ENCODE measurements at places on chromosomes 2 and 18.

DNA sequence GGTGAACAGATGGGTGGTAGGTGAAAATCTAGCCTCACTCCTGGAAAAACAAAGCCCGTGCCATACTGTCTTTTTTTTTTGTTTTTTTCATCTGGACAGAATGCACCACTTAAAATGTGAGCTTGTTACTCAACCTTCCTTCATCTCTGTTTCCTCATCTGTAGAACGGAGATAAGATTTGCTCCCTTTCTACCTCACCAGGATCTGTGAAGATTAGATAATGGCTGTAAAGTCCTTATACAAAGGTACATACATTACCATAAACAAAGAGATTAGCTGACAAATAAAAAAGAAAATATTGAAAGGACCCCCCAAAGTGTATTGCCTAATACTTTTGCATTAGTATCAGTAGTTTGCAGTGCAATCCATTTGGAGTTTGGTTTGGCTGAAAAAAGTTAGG, 75.4 kb upstream of the ZEB2 start:
- DNase-seq = no peak

DNA sequence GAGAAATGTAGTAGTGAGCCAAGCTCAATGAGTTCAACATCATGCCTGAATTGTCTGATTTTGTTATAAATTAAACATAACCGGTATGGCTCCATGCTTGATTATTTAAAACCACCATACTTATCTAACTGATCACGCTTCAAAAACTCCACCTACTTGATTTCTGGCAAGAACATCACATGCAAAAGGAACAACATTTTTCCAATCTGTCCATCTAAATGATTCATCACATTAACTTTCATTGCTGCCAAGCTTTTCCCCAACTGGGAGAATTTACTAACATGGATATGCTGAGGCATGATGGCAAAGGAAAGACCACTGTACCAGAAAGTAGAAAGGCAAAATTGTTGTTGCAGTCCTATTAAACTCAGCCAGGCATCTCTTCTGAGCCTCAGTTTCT, 286.8 kb downstream of the TRIB2 start:
- no peak for DNase-seq

DNA sequence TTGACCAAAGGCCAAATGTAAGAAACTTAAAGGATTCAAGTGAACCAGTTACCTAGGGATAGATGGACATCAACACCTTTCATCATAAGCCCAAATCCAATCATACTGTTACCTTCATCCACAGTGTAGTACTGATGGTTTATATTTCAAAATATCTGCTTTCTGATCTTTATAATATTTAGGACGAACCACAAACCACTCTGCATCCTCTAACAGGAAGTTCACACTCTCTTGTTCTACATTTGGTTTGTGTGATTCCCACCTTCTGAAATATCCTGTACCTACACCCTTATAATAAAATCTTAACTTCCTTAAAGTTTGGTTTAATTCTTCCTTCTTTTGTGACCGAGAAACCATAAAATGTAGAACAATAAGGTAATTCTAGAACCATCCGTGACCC, 535.7 kb upstream of the CHAC2 start:
- no peak for DNase-seq

DNA sequence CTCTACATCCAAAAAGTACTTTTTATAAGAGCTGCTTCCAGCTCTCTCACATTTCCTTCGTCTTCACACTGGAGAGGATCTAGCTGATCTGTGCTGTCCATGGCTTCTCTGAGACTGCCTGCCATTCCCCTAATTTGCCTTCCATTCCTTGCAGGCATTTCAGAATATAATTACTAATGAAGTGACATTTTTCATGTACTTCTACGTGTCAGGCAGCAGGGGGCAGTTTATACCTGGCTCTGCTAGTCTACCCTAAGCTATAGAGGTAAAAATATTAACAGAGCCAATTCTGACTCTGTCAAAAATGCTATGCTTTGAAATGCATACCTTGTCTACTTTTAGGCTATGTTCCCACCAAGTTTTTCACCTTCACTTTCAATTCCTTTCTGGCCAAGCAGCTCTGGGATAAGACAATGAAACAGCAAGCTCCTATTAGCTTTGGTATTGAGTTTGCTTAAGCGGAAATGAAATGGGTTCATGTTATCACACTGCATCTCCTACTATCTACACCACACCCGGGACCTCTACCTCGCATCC, 81.9 kb downstream of the MEP1B start:
- no peak for DNase-seq

- DNase-seq = no peak
Observed at GRCh38 chr2:95383635-95384027, 18.9 kb upstream of the FAHD2A start.

GRCh38 chr2:2646433-2647051, 315.5 kb upstream of the MYT1L start:
- DNase-seq = peak; percentile 35

DNA sequence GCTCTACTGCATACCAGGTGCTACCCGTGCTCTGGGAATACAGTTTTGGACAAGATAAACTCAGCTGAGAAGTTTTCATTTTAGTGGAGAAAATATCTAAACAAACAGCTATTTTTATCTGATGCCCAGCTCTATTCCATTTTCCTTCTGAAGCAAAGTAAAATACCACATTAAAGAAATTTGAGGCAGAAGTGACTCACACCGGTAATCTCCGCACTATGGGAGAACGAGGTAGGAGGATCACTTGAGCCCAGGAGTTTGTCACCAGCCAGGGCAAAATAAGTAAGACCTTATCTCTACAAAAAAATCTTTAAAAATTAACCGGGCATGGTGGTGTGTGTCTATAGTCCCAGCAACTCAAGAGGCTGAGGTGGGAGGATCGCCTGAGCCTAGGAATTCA, 416.2 kb upstream of the LYPD1 start:
- no peak for DNase-seq

- no peak for DNase-seq
Observed at GRCh38 chr2:42784204-42784880, 8.0 kb downstream of the HAAO start.

DNA sequence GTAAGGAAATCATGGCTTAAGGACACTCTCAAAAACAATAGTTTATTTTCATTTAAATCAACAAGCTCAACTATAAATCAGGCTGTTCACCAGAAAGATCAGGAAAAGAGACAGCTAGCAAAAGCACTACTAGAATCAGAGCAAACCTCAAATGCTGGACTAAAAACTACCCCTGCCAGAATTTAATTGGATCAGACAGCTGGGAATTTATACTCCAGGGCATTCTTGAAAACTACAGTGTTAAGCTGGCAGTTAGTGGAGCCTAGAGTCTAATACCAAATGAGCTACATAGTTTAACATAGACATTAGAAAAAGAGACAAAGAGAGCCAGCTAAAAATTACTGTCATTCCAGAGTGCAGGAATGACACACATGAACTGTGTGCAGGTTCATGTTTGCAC, 1016.4 kb upstream of the CRIM1 start:
- no peak for DNase-seq

DNA sequence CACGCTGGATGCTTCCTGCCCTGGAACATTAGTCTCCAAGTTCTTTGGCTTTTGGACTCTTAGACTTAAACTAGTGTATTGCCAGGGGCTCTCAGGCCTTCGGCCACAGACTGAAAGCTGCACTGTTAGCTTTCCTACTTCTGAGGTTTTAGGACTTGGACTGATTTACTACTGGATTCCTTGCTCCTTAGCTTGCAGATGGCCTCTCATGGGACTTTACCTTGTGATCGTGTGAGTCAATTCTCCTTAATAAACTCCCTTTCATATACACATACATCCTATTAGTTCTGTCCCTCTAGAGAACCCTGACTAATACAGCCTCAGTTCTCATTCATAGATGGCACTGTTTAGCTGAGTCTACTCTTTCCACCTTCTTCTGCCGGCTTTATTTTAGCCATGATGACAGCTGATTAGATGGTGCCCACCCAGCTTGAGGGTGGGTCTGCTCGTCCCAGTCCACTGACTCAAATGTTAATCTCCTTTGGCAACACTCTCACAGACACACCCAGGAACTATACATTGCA, 389.1 kb downstream of the NYAP2 start:
- DNase-seq = no peak

DNA sequence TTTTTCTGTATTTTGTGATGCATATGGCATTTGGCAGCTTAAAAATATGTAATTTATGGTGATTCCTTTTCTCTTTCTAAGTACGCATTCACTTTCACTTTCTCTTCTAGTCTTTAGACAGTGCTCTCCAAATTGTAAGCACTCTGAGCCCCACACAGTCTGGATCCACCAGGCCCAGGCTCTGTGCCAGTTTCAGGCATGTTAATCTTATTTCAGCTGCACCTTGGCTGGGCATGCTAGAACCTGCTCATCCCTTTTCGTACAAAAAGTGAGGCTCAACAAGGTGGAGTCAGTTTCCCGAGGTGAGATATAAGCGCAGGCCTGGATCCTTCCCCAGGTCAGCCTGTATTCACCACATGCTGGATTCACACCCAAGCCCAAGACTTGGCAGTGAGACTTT, 203.9 kb downstream of the MTX2 start:
- DNase-seq = no peak

DNA sequence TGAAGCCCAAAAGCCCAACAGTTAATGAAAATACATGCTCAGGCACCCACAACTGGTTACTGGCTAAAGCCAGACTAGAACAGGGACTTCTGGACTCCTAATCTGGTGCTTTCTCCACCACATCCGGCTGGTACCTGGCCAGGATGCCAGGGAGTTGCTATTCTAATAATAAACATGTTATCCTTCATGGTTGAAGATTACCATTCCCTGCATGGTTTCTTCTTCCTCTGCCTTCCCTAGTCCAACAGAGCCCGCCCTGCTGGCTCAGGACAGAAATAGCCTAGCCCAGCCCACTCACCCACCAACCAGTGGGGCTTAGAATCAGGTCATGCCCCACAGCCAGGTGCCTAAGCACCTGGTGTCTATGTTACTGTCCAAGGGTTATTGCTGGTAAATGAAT, 184.2 kb downstream of the TMEM247 start:
- DNase-seq = no peak

GRCh38 chr2:158497486-158497885, 40.7 kb downstream of the PKP4 start:
- no peak for DNase-seq

DNA sequence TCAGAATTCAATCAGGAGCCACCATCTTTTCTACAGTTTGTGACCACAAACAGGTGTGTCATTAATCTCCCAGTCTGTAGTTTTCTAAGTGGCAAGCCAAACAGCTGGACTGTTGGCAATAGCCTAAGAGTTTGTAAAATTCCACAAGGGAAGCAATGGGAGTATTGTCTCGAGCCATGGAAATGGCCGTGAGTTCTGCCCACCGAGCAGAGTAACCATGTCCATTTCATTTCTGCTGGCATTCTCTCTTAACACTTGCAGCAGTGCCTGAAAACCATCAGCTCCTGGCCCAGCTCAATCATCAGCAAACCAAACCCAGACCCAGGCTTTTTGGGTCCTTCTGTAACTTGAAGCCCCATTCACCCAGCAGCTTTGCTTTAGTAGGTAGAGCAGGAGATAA, 387.8 kb upstream of the CDH7 start:
- DNase-seq = no peak

DNA sequence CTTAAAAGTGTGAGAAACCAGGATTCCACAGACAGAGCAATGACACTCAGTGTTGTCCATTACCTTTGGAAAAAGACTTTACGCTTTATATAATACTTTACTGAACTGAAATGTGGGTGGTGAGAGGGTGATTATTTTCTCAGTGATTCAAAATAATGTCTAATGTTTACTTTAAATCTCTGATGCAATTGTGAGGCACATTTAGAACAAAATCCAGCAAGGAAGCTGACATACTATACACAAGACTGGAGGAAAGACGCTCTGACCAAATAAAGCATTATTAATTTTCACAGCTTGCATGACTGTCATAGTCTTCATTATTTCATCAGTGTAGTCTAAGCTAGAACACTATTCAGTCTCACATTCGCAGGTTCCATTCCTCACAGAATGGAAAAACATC, 34.1 kb upstream of the STAT1 start:
- DNase-seq = no peak

GRCh38 chr18:78776151-78776550, 203.5 kb upstream of the SALL3 start:
- no peak for DNase-seq

DNA sequence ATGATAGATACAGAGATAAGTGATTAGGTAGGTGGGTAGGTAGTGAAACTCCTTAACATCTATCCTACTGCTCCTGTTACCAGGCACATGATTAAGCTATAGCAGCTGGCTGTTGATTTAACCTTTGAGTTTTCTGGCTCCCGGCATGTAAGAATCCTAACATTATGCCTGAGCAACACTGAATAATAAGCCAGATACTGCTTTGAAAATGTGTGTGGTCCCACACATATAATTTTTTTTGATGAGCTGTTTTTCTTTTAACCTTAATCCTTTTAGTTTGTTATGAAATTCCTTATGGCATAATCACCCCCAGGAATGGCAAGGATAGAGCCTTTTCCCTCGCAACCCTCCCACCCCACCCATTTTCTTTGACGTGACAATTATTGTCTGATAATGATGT, 104.2 kb upstream of the NEUROD1 start:
- no peak for DNase-seq

- DNase-seq = no peak
Observed at GRCh38 chr2:191620144-191620543, 57.8 kb upstream of the NABP1 start.

GRCh38 chr2:15797231-15797938, 143.0 kb upstream of the MYCN start:
- DNase-seq = no peak
